ENCODE measurements at places on chromosomes 16 and 17. TPM values are rescaled to one million over a fixed set of nuclear protein-coding genes. Genes with fewer than 3 reads are reported as not detected.

- DNase-seq: no peak
Measured at GRCh38 chr16:70478912-70479341, 24.5 kb downstream of the FCSK start.

DNA sequence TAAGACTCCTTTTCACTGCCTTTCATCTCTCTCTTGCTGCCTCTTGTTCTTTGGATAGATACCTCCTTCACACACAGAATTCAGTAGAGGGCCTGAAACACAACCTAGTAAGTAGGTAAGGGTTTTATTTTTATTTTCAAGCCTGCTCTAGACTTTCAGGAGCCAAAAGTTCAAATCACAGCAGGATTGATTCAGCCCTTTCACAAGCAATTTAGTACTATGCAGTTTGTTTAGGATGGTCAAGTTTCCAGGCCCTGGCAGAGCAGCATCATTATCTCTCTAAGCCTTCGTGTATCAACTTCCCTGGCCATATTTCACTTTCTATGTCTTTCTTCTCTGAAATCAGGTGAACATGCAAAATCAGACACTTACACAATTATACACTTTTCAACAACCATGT, 148.8 kb upstream of the CORO6 start:
- no peak for DNase-seq

DNA sequence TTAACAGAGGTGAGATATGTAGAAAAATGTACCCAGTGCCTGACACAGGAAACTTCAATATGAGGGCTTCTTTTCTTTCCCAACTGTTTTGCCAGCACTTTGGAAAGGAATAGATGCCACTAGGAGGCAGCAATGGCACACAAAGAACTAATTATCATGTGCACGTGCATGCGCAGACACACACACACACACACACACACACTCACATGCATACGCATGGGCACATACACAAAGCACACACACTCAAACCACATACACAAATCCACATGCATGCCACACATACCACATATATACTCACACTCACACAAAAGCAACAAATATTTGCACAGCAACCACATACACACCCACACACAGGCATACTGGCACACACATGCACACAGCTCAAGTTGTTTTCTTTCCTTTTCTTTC, 8.8 kb upstream of the CEP112 start:
- DNase-seq: peak; percentile 18

- no peak for DNase-seq
Measured at GRCh38 chr17:72063756-72064450, 56.9 kb upstream of the SOX9 start.

- no peak for DNase-seq
Measured at GRCh38 chr16:48942996-48943395, 333.0 kb upstream of the N4BP1 start.

DNA sequence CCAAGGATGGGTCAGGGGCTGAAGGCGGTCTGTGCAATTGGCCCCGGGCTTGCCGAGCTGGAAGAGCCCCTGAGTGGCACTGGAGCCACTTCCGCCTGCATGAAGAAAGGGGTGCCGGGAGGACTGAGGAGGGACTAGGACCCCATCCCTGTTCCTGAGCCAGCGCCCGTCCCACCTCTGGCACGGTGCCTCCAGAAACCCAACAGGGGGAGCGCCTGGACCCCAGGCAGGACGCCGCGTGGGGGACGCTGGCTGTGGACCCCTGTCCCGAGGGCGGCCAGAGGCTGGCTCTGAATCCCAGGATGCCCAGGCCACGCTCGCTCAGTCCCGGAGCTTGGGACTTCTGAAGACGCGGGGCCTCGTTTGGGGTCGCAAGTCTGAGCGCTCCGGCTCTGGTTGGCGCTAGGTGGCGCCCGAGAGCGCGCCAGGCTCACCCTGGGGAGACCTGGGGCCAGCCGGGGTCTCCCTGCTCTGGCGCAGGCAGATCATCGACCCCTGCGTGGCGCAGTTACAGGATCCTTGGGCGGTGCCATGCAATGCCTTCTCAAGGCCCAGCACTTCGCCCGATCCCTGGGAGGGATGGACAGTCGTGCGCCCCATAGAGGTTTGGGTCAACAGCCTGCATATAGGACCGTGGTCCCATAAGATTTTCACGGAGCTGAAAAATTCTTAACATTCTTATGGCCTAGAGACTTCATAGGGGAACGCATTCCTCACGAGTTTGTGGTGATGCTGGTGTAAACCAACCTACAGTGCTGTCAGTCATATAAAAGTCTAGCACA, 58.5 kb upstream of the CREBBP start:
- peak; percentile 63 for DNase-seq

GRCh38 chr17:74270333-74270732, 3.7 kb upstream of the DNAI2 start:
- no peak for DNase-seq

DNA sequence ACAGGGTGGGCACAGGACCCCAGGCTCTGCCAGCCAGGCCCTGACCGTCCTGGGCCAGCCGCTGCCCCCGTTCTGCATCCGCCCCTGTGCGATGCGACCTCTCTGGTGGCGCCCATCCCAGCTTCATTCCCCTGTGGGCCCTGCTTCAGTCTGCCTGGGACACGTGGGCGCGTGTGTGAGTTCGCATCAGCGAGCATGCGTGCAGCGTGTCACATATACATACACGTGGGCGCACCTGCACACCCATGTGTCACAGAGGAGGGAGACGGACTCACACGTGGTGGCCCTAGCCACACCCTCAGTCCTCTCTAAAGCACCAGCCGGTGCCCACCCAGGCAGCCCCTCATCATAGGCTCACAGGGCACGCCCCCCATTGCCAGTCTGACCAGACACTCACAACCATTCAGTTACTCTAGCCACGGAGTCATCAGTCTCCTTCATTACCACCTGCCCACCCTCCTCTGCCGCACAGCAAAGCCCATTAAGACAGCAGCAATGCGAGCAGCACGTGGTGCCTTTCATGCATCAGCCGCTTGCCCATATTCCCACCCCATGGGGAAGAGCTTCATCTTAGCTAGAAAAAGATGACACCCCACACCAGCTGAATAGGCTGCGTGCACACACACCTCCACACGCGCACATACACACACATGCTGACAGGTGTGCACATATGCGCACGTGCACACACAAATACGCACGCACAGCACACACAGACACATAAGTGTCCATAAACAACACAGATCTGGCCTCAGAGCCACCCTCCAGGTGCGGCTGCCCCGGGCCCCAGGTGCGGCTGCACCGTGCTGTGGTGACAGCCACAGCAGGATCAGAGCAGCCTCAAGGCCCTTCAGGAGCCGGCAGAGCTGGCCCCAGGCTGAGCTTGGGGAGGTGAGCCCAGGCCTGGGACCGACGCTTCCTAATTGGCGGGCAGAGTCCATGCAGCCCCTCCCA, 9.5 kb upstream of the CDH15 start:
- no peak for DNase-seq

- no peak for DNase-seq
Measured at GRCh38 chr17:27218719-27219488, 75.0 kb upstream of the WSB1 start.

ACSM5 gene
- not detected for total RNA-seq

ABCA8 gene
- total RNA-seq: 0.44 TPM

TPSAB1 gene
- total RNA-seq: not detected

HBZ gene
- not detected for total RNA-seq

CHST4 gene
- total RNA-seq: not detected

BTBD17 gene
- total RNA-seq: 3.4 TPM

RAB26 gene
- 20.4 TPM for total RNA-seq

ABCC6 gene
- total RNA-seq: 9.8 TPM

KCNJ18 gene
- not detected for total RNA-seq

BIRC5 gene
- total RNA-seq: 30.0 TPM
